ENCODE measurements at places on chromosomes 1 and 21. TPM values are rescaled to one million over a fixed set of nuclear protein-coding genes. Genes with fewer than 3 reads are reported as not detected.

The CD1E gene
- total RNA-seq: not detected

The CSF3R gene
- 0.25 TPM for total RNA-seq

The RCSD1 gene
- 27.3 TPM for total RNA-seq

The BMP8B gene
- 0.12 TPM for total RNA-seq

The CLCA4 gene
- total RNA-seq: not detected

The ZSCAN20 gene
- total RNA-seq: 2.5 TPM

The RNU1-3 gene
- total RNA-seq: 1,341 TPM

The PADI4 gene
- 1.8 TPM for total RNA-seq

The TRIM67 gene
- not detected for total RNA-seq

The GPR52 gene
- not detected for total RNA-seq

The OR2T29 gene
- total RNA-seq: not detected

The LIN9 gene
- 7.7 TPM for total RNA-seq

The LEFTY1 gene
- total RNA-seq: not detected

The EPHA2 gene
- total RNA-seq: 0.54 TPM

- H3K27ac ChIP-seq: no peak overlapping the region
- no peaks in the 10 kb centered on the region for H3K27me3 ChIP-seq
- H3K4me1 ChIP-seq: peaks cover 29% of the 10 kb centered on the region
- H3K4me3 ChIP-seq: no peak overlapping the region
- no peak for DNase-seq
Measured at GRCh38 chr1:110243146-110243545, 33.0 kb downstream of the KCNC4 start.

DNA sequence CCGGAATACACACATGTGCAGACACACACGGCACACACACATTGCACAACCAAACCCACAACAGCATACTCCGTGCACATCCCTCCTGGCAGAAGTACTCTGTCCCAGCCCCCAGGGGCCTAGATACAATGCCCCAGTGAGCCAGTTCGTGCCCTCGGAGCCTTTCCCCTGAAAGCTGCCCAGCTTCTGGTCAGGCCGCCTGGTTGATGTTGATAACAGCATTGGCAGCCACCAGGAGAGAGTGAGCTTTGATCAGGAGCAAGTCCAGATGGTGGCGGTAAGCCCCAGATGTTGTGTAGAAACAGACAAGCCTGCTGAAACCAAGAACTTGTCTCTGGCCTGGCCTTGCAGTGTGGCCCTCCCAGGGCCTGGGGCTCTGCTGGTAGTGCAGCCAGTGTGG lies 109.1 kb downstream of the GRIK3 start:
- H3K27me3 ChIP-seq: peaks cover 14% of the 10 kb centered on the region
- H3K4me1 ChIP-seq: no peaks in the 10 kb centered on the region
- H3K36me3 ChIP-seq: no peaks in the 10 kb centered on the region
- no peak for DNase-seq
- H3K4me3 ChIP-seq: no peak overlapping the region

- H3K4me3 ChIP-seq: no peak overlapping the region
- H3K27ac ChIP-seq: no peak overlapping the region
- H3K4me1 ChIP-seq: peaks cover 2% of the 10 kb centered on the region
- H3K36me3 ChIP-seq: no peaks in the 10 kb centered on the region
- no peak for DNase-seq
Measured at GRCh38 chr1:32881291-32881690, 5.0 kb upstream of the HPCA start.

GRCh38 chr1:247588060-247588459 lies at the start of gene OR2G2:
TSS of gene OR2G2 (plus strand) at chr1:247588360. CDS start at chr1:247588360, 0 bp downstream.
- no peaks in the 10 kb centered on the region for H3K36me3 ChIP-seq
- peaks cover 12% of the 10 kb centered on the region for H3K27me3 ChIP-seq
- H3K4me3 ChIP-seq: no peak within 1 kb of the TSS
- DNase-seq: no peak

- peaks cover 4% of the 10 kb centered on the region for H3K27me3 ChIP-seq
- no peaks in the 10 kb centered on the region for H3K4me1 ChIP-seq
- H3K27ac ChIP-seq: no peak overlapping the region
- H3K36me3 ChIP-seq: no peaks in the 10 kb centered on the region
- H3K4me3 ChIP-seq: no peak overlapping the region
Measured at GRCh38 chr1:110094931-110095654, 17.1 kb upstream of the UBL4B start.

GRCh38 chr1:172252321-172252720 lies 168.2 kb upstream of the C1orf105 start:
- no peak overlapping the region for H3K27ac ChIP-seq
- H3K4me3 ChIP-seq: no peak overlapping the region
- peaks cover 17% of the 10 kb centered on the region for H3K4me1 ChIP-seq
- no peaks in the 10 kb centered on the region for H3K27me3 ChIP-seq
- H3K36me3 ChIP-seq: no peaks in the 10 kb centered on the region

DNA sequence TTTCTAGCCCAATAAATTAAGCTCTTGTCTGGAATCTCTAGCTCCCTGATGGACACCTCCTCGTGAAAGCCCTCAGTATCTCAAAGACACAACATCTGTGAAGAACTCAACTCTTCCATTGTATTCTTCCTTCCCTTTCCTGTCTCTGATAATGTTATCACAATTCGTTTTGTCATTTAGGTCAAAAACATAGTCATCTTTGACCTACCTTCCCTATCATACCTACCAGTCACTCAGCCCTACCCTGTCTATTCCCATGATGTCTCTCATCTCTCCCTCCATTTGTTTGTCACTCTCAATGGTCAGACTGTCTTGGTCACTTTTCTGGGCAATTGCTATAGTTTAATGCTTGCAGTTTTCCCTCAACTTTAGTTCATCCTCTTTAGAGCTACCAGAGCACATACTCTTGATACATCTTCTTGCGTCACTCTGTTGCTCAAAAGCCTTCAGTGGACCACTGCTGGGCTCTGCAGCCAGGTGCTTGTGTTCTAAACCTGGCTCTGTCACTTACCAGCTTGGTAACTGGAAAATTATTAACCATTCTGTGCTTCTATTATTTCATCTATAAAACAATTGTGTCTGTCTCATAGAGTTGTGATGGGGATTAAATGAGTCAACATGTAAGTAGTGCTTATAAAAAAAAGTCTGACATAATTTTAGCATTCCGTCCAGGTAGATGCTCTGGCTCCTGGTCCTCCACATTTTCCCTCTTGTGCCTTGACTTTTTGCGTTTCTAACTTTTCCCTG lies 39.6 kb downstream of the DDR2 start:
- no peaks in the 10 kb centered on the region for H3K36me3 ChIP-seq
- DNase-seq: no peak
- H3K4me3 ChIP-seq: no peak overlapping the region
- no peaks in the 10 kb centered on the region for H3K4me1 ChIP-seq
- H3K27ac ChIP-seq: no peak overlapping the region

- peak; percentile 96 for DNase-seq
- no peaks in the 10 kb centered on the region for H3K27me3 ChIP-seq
- peaks cover 80% of the 10 kb centered on the region for H3K4me1 ChIP-seq
- H3K36me3 ChIP-seq: peaks cover 35% of the 10 kb centered on the region
- H3K4me3 ChIP-seq: peak within 1 kb of the TSS; percentile 99
Measured at GRCh38 chr1:202160377-202160940, at the start of gene PTPN7. TSS of gene PTPN7 (minus strand) at chr1:202160602. CDS start at chr1:202159402, 1,200 bp downstream.

GRCh38 chr1:22452481-22452957 lies 868 bp downstream of the ZBTB40 start:
- peak overlapping the region; percentile 75 for H3K27ac ChIP-seq
- peak; percentile 29 for DNase-seq
- peaks cover 2% of the 10 kb centered on the region for H3K36me3 ChIP-seq
- H3K4me1 ChIP-seq: peaks cover 35% of the 10 kb centered on the region
- H3K27me3 ChIP-seq: no peaks in the 10 kb centered on the region
- peak overlapping the region; percentile 85 for H3K4me3 ChIP-seq

DNA sequence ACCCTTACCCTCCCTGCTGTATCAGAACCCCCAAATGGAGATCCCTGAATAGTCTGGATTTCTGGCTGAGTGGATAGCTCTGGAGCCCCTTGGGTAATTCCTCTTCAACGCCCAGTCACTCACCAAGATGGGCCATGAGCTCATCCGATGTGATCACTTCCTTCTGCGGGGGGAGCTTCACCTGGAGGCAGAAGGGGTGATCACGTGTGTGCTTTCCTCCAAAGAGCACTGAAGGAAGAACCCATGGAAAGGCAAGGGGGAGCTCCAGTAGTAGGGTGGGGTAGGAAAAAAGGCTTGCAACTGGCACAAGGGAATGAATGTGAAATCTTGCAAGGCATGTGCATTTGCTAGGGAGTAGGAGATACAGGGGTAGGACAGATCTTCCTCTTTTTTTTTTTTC lies 5.1 kb downstream of the MINDY1 start:
- H3K4me3 ChIP-seq: no peak overlapping the region
- peaks cover 53% of the 10 kb centered on the region for H3K4me1 ChIP-seq
- no peak for DNase-seq
- no peaks in the 10 kb centered on the region for H3K27me3 ChIP-seq

- peak; percentile 47 for DNase-seq
- no peak overlapping the region for H3K27ac ChIP-seq
- peaks cover 45% of the 10 kb centered on the region for H3K36me3 ChIP-seq
Measured at GRCh38 chr1:176073524-176074157, 133.4 kb downstream of the COP1 start.

DNA sequence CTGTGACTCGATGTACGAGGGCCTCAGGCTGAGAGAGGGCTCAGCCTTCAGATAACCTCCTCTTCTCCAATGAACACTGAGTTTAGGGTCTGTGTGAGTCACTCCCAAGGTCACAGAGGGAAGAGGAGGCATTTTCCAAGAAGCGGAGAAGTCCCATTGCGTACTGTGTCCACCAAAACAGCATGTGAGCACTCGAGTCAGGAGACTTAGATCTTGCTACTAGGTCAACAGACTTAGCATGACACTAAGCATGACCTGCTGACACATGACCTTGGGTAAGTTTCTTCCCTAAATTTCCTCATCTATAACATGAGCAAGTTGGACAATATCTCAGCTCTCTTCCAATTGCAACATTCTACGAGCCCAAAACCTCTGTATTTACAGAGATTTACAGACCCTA lies 68.0 kb downstream of the PLPP3 start:
- H3K4me3 ChIP-seq: no peak overlapping the region
- H3K4me1 ChIP-seq: no peaks in the 10 kb centered on the region
- no peaks in the 10 kb centered on the region for H3K36me3 ChIP-seq
- H3K27me3 ChIP-seq: peaks cover 9% of the 10 kb centered on the region

- DNase-seq: no peak
- no peaks in the 10 kb centered on the region for H3K36me3 ChIP-seq
- H3K27ac ChIP-seq: no peak overlapping the region
- H3K4me1 ChIP-seq: no peaks in the 10 kb centered on the region
- H3K4me3 ChIP-seq: no peak overlapping the region
Measured at GRCh38 chr1:236129306-236129705, 13.0 kb upstream of the GPR137B start.

DNA sequence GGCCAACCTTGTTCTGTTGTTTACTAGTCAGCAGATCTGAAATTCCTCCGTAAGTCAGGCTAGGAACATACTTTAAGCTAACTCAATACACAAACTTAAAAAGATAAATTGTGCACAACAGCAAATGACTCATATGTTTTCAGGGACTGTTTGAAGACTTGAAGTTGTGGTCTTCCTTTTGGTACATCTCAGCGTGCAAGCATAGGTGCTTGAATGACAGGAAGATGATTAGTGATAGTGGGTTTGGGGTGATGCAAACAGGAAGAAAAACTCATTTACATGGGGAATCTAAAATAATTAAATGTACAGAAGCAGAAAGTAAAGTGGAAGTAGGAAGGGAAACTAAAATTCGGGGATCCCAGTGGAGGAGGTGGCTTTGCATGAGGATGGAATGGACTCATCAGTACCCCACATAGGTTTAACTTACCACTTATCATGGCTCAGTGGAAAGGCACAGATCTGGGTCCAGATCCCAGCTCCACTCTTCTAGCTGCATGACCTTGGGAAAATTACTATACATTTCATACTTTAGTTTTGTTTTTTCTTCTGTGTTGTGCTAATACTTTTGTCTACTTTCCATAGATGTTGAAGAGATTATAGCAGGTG lies 122.3 kb downstream of the XCL2 start:
- H3K4me1 ChIP-seq: peaks cover 13% of the 10 kb centered on the region
- peak overlapping the region; percentile 5 for H3K27ac ChIP-seq
- H3K4me3 ChIP-seq: no peak overlapping the region

- H3K36me3 ChIP-seq: no peaks in the 10 kb centered on the region
- no peak overlapping the region for H3K4me3 ChIP-seq
- H3K27ac ChIP-seq: no peak overlapping the region
- no peaks in the 10 kb centered on the region for H3K4me1 ChIP-seq
- DNase-seq: no peak
Measured at GRCh38 chr1:33390542-33390941, 40.4 kb downstream of the PHC2 start.

GRCh38 chr1:230307213-230307612 lies 118.9 kb downstream of the PGBD5 start:
- H3K27me3 ChIP-seq: no peaks in the 10 kb centered on the region
- H3K4me1 ChIP-seq: peaks cover 21% of the 10 kb centered on the region
- H3K27ac ChIP-seq: no peak overlapping the region
- H3K4me3 ChIP-seq: no peak overlapping the region

GRCh38 chr21:32772281-32773047 lies 909 bp upstream of the PAXBP1 start:
- DNase-seq: peak; percentile 85
- peak overlapping the region; percentile 94 for H3K4me3 ChIP-seq
- no peaks in the 10 kb centered on the region for H3K27me3 ChIP-seq
- H3K36me3 ChIP-seq: peaks cover 27% of the 10 kb centered on the region

GRCh38 chr1:58926152-58926551 lies 142.3 kb upstream of the JUN start:
- no peak overlapping the region for H3K27ac ChIP-seq
- no peaks in the 10 kb centered on the region for H3K27me3 ChIP-seq
- no peak overlapping the region for H3K4me3 ChIP-seq
- no peak for DNase-seq
- no peaks in the 10 kb centered on the region for H3K36me3 ChIP-seq
- peaks cover 27% of the 10 kb centered on the region for H3K4me1 ChIP-seq

GRCh38 chr1:59689730-59690129 lies 125.0 kb upstream of the HOOK1 start:
- H3K27me3 ChIP-seq: no peaks in the 10 kb centered on the region
- no peaks in the 10 kb centered on the region for H3K4me1 ChIP-seq
- H3K4me3 ChIP-seq: no peak overlapping the region

- H3K4me3 ChIP-seq: no peak overlapping the region
- no peak for DNase-seq
- peaks cover 13% of the 10 kb centered on the region for H3K27me3 ChIP-seq
- H3K36me3 ChIP-seq: no peaks in the 10 kb centered on the region
Measured at GRCh38 chr1:171844381-171844780, 3.1 kb downstream of the DNM3 start.

GRCh38 chr1:226525750-226526149 lies 22.8 kb upstream of the STUM start:
- no peaks in the 10 kb centered on the region for H3K4me1 ChIP-seq
- H3K36me3 ChIP-seq: no peaks in the 10 kb centered on the region
- no peak for DNase-seq
- H3K27ac ChIP-seq: no peak overlapping the region

GRCh38 chr1:184116287-184116686 lies 64.8 kb downstream of the TSEN15 start:
- no peak for DNase-seq
- H3K36me3 ChIP-seq: no peaks in the 10 kb centered on the region
- H3K4me1 ChIP-seq: no peaks in the 10 kb centered on the region
- H3K27me3 ChIP-seq: no peaks in the 10 kb centered on the region

DNA sequence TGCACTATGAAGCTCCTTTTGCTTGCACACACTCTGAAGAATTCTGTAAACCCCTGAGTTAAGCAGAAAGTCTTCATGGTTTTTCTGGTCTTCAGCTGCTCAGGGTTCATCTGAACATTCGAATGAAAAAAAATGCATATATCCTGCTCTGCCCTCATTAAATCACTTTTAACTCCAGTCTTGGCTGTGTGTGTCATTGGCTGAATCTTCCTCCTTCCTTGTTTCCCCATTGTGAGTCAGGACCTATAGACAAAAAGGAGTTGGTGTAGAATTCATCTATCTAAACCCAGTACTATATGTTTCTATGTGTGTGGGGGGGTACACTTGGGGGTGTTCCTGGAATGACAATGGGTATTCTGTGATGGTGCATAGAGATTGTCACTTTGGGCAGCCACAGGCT lies 6.6 kb upstream of the SPRR1B start:
- no peak overlapping the region for H3K27ac ChIP-seq
- no peaks in the 10 kb centered on the region for H3K36me3 ChIP-seq
- DNase-seq: no peak
- no peak overlapping the region for H3K4me3 ChIP-seq
- no peaks in the 10 kb centered on the region for H3K4me1 ChIP-seq

Measured in activated naive CD4-positive, alpha-beta T cell treated with anti-CD3 and anti-CD28 coated beads for 36 hours (primary cell).